ENCODE measurements at places on chromosomes 11 and 22.
A peak's percentile ranks its signal among the peaks of the same experiment; 100 is the strongest.

- no peak for DNase-seq
These were observed 34.6 kb downstream of the CSNK2A3 start for GRCh38 chr11:11318461-11318860.

DNA sequence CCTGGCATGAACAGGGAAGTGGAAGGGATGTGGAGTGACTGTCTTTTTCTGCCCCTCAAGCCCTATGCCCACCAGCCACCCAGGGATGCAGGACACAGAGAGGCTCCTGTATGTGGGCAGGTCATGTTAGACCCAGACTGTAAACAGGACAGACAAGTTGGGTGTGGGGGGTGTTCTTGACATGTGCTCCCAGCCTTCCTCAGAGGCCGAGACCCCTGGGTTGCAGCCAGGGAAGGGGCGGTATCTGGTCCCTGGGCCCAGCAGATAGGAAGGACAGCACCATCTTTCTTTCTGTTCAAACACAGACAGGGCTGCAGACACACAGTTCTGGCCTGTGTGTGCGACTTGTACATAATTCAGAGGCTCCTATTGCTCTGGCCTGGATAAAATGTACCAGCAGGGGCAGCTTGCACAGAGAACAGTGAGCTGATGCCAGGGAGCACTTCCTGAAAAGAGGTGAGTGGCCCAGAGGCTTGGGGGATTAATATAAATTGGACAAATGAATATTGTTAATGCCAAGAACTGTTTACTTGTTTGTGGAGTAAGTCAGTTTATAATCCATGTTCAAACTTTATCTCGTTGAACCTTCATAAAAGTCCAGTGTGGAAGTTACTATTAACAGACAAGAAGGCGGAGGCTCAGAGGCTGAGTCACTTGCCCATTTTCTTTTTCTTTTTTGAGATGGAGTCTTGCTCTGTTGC is 16.6 kb downstream of the GDPD5 start:
- DNase-seq = no peak

- no peak for DNase-seq
These were observed 4.2 kb downstream of the LGR4 start for GRCh38 chr11:27468209-27468994.

DNA sequence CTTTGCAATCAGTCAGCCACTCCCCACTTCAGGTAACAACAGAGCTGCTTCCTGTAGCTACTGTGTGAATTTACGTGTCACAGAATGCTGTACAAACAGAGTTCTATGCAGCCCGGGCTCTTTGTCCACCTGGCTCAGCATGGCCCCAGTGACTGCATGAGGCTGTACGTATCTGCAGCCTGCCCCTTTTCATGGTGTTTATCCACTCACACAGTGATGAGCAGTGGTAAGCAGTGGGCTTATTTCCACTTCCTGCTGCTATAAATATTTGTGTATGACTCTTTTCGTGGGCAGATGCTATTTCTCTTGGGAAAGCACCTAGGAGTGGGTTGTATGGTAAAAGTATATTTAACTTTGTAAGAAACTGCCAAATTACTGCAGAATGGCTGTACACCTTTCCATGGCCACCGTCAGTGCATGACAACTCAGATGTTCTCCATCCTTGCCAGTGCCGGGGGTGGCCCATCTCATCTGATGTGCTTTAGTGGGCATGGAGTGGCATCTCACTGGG is 43.3 kb downstream of the MYEOV start:
- no peak for DNase-seq

DNA sequence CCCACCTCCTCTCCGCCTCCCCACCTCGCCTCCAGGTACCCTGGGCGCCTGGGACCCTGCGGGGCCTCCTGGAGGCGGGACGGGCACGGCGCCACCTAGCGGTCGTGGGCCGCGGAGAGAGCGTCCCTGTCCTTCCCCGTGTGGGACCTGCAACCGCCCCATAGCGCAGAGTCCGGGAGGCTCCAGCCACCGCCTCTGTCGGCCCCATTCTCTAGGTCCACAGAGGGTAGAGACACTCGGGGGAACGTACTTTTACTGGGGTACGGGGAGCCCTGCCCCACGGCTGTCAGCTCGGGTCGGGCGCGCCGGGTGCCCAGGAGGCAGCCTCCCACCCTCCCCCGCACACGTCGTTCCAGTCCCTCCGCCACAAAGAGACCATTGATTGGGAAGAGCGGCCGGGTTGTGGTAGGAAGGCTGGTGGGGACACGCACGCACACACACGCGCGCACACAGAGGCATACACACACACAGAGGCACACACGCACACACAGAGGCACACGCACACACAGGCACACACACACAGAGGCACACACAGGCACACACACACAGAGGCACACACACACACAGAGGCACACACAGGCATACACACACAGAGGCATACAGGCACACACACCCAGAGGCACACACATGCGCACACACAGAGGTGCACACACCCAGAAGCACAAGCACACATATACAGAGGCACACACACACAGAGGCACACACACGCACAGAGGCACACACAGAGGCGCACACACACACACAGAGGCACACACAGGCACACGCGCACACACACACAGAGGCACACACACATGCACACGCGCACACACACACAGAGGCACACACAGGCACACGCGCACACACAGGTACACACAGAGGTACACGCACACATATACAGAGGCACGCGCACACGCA is 12.6 kb upstream of the NECTIN1 start:
- DNase-seq = peak; percentile 45

GRCh38 chr11:78214331-78215194 is 25.8 kb downstream of the USP35 start:
- no peak for DNase-seq

DNA sequence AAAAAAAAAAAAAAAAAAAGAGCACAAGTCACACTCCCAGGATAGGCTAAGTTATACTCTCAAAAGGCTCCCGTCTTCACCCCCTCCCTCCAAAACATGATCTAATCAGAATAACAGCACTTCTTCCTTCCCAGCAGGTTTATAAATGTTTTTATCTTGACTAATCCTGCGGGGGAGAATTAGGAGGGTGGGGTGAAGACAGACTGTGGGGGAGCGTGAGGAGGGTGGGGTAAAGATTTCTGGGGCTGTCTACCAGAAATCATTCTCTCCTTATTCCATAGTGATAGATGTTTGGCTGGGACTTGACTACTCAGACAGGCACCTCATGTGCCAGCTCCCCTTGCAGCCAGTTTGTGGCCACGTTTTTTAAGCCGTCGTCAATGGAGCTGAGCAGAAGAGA is 17.0 kb downstream of the KCNE3 start:
- DNase-seq = no peak

DNA sequence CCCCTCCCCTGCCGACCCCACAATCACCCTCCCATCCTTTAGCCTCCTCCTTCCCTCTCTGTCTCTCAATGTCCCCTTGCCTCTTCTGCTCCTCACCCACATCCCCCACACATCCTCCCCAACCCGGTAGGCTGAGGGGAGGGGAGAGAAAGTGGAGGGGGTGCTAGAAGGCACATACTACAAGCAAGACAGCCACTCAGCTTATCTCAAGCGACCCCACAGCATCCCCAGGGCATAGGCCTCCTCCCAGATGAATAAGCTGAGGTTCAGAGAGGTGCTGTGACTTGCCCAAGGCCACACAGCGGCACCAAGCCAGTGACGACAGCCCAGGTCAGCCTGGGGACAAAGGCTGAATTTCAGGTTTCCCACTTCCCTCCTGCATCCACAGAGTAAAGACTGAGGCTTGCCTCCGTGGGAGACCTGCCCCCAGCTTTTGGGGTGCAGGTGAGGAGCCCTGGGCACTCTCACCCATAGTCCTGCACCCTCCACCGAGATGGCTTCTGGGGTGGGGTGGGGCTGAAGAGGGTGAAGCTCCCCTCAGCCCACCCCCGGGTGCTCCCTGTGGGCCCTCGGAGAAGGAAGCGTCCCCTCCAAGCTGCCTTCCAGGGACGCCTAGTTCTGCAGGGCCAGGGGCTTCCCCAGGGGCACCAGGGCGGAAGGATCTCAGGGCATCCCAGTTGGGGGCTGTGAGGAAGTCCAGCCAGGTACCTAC is 511 bp downstream of the RAC2 start:
- DNase-seq = no peak
